Heart left ventricle (tissue), 16 donors: ENCODE measurements at places on chromosomes 2 and 18. TPM values are rescaled to one million over a fixed set of nuclear protein-coding genes. Genes with fewer than 3 reads are reported as not detected.

- no peak for DNase-seq
Measured at GRCh38 chr2:30641765-30642345, 165.4 kb downstream of the CAPN13 start.

DNA sequence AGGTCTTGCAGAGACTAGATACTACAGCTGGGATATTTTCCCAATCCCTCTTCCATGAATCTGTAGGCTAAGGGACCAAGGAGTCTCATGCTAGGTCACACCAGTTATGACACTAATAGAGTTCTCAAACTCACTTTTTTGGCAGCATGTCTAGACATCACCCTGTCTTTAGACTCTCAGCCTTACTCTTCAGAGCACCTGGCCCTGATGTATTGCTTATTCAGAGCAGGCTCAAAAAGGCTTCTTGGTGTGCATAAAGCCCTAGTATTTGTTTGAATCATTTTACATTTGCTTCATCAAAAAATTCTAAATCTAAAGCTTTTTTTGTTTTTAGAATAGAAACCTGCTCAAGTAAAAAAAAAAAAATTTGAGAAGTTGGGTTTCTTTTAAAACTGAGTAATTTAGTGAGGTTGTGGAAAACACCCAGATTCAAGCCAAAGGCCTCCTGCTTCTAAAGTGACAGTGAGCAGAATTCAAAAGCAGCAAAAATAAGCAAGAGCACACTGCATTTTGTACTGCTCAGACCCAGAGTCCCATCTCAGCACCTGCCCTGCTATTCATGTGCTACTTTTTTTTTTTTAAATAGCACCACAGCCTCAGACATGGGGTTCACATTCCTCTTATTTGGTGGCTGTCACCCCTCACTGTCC is 18.0 kb upstream of the DNAH6 start:
- no peak for DNase-seq

Gene EVA1A
- 0.19 TPM for polyA plus RNA-seq

Gene MROH2A
- polyA plus RNA-seq = not detected

- DNase-seq = no peak
Measured at GRCh38 chr2:20370191-20370590, 19.5 kb upstream of the PUM2 start.

DNA sequence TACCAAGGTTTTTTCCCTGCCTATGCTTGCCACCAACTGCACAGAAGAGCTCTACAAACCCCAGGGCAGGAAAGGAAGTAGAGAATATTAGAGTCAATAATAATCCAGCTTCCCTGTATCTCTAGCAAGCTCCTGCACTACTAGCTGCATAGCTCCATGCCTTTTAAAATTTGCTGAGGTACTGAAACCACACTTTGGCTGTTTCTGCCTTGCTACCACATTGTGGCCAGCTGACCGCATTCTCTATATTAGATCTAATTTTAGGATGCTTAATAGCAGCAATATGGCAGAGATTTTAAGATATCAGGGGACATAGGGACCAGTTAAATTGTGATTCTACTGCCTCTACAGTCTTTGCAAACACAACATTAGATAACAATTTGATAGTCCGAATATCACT is 534.6 kb downstream of the MBD2 start:
- DNase-seq = no peak

Gene LOXHD1
- polyA plus RNA-seq = 0.28 TPM

DNA sequence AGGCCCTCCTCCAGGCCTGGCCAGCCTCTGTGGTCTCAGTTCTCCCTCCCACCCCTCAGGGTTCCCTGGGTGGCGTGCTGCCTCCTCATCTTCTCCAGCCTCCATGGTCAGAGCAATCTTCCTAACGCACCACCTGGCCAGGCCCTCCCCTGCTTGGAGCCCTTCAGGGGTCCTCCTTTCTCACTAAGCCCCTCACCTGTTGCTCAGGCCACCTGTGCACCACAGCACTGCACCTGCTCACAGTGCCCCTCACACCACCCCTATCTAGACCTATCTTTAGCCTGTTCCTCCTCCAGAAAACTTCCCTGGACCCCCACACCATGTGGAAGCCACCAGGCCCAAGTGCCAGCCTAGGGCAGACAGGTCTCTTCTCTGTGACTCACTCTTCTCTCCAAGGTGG is 267.1 kb downstream of the ATAD2B start:
- no peak for DNase-seq

Gene CCDC102B
- 3.0 TPM for polyA plus RNA-seq
